ENCODE measurements at places on chromosomes 7 and 10.
A peak's percentile ranks its signal among the peaks of the same experiment; 100 is the strongest.

DNA sequence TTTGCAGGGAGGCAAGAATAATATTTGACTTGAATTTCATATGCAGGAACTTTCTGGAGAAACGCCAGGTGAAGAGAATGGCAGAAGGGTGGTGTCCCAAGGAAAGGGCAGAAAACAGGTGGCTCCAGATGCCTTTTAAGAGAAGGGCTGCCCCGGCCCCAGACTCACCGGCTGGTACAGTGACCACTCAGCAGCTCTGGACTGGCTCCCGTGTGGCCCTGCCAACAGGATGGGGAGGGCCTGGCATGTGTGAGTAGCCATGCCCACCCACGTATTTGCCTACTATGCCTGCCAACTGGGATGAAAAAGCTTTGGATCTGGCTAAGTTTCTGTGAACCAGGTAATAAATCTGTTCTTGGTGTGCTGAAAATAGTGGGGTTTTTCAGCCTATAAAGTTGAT, 159.5 kb downstream of the PRKAG2 start:
- DNase-seq, result no peak

- DNase-seq, result no peak
Observed at GRCh38 chr10:73920089-73920488, 9.2 kb downstream of the PLAU start.

DNA sequence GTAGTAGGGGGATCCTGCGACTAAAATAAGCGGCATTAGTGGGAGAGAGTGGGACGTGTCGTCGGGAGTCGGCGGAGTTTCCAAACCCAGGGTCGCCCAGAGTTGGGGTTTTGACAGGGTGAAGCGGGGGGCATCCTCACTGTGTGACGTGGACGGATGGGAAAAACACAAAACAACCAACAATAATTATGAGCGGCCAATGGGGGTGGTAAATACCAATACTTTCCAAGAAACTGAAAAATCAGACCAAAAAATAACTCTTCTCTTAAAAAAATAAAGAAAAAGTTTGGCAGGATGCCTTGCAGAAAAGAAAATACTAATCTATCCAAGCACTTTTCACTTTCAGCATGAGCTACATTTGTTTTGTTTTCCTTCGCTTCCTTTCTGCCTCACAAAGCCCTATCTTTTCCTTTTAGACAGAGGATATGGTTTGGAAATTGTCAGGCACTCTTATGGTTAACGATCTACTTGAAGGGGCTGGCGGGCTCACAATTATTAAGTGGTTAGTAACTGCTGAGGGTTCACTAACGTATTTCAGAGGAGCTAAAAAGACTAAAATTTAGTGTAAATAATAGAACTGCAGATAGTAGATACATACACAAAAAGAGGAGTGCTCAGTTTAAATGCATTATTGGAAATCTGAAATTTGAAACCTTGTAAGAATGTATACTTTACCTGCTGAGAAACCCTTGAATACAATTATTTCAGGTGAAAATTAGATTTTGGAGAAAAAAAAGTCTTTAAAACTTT, 802 bp upstream of the CDK6 start:
- no peak for DNase-seq

- DNase-seq, result no peak
Observed at GRCh38 chr7:5350600-5351385, 68.0 kb downstream of the SLC29A4 start.

- DNase-seq, result no peak
Observed at GRCh38 chr10:83543691-83544462, 595.4 kb upstream of the GHITM start.

- DNase-seq, result no peak
Observed at GRCh38 chr10:97243836-97244235, 48.6 kb downstream of the ARHGAP19 start.

GRCh38 chr7:135180122-135180521, 9.6 kb upstream of the CYREN start:
- no peak for DNase-seq

GRCh38 chr10:18486438-18486837, 164.9 kb downstream of the NSUN6 start:
- DNase-seq, result no peak

- peak; percentile 90 for DNase-seq
Observed at GRCh38 chr10:125719173-125720001, at the start of gene EDRF1. EDRF1 (plus strand) TSS chr10:125719709; CDS start chr10:125719808, 99 bp downstream.

DNA sequence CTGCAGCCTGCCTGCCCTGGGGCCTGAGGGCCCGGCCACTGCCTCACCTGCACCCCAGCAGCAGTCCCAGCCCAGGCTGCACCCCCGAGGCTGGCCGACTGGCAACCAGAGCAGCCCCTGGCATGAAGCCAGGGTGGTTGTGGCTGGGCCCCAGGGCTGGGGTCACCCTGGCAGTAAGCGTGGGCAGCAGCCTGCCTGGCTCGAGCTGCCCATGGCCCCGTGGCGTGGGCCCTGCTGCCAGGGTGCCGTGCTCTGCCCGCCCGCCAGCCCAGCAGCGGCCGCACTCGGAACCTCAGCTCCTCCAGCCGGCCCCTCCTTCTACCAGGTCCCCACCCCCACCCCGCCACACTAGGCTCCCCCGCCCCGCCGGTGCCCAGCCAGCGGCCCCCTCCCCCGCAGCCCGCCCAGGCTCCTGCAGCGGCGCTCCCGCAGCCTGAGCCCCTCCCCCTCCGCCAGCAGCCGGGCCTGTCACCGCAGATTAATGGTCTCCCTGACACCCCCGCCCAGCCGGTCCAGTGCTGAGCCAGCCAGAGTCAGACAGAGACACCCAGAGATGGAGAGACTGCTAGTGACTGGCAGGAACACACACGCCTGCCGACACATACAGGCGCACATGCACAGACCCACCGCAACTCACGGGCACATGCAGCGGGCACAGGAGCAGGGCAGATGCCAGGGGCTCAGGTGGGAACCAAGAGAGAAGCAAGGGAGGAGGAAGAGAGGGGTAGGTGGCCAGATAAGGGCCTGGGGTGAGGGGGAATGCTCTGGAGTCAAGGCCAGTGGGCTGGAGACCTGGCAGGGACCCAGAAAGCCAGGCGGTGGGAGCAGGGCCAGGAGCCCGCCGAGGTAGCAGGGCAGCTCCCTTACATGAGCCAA, 22.4 kb downstream of the KCNH2 start:
- DNase-seq, result no peak

- no peak for DNase-seq
Observed at GRCh38 chr10:23121135-23121534, 25.8 kb downstream of the MSRB2 start.

DNA sequence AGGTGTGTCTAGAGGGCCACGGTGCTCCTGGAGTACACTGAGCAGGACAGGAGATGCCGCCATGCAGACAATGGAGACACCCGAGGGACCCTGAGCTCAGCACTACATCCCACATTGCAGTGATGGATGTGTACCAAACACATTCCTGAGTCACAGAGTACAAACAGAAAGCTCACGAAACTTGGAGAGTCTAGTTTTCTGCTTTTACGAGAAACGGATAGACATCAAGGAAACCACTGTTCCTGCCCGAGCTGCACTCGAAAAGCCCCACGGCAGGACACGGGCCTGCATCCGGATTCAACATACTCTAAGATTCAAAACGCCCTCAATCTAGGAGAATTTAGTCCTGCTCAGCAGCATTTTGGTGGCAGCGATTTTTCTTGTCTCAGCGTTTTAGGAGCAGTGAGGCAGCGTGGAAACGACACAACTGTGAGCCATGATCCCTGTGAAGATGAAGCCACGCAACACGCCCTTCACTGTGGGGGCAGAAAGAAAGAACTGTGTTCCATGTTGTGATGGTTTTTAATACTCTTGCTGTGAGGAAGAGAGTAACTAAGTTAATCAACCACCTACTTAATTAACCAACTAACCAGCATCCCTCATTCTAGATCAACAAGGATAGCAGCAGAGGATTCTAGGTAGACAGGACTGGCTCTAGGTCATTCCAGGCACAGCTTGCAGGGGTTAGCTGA, 3.2 kb downstream of the TNS3 start:
- DNase-seq, result no peak

DNA sequence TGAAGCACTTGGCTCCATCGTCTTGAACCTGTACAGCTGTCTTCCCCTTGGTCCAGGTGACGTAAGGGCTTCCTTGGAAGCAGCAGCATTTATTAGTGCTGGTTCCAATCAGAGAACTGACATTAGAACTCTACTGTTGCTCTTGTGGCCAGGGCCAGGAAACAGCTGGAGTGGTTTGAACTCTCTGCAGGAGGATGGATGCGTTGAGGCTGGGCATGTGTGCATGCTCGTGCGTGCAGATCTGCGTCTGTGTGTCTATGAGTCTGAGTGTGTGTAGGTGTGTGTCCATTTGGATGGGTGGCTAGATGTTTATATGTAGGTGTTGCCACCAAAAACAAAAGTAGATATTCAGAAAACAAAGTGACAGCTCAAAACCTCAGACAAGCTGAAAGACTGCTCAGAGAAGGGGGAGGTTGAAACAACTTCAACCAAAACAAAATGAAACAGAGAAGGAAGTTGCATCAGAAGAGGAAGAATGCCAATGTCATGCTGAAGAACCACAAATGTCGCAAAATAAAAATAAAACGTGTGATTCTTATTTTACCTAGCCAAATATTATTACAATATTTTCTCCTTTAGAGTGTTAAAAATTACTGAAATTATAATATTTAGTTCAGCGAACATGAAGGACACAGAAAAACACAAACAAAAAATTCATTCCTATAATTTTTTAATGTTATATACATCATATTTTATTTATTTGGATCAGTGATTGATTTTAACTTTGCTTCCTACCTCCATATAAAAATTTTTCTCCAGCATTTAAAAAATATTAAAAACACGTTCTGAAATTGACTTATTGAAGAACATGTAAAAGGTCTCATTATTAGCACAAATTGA, 96.1 kb upstream of the MKLN1 start:
- no peak for DNase-seq

- DNase-seq, result no peak
Observed at GRCh38 chr10:124708246-124708779, 35.9 kb downstream of the FAM53B start.

DNA sequence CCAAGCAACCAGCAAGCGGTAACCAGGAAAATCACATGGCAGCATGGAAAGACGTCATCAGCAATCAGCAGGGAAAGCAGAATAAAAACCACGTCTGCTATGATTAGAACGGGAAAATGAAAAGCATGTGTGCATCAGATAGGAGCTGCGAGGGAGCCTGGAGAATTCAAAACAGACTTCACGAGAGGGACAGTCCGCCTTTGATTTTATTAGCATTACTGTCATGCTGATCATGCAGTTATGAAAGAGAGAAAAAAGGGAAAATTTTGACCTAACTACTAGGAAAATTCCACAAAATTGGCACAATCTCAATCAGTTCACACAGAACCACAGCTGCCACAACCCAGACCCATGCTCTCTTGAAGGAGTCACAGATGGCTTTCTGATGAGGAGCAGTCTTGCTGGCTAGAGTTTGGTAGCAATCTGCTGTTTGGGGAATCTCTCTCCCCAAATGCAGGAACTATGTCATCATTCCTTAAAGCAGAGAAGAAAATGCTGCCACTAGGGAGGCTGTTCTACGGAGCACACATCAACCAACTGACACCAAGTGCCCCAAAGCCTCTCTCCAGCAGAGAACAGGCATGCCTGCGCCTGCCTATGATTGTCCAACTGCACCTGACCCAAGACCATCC, 295.9 kb downstream of the TNS3 start:
- no peak for DNase-seq

DNA sequence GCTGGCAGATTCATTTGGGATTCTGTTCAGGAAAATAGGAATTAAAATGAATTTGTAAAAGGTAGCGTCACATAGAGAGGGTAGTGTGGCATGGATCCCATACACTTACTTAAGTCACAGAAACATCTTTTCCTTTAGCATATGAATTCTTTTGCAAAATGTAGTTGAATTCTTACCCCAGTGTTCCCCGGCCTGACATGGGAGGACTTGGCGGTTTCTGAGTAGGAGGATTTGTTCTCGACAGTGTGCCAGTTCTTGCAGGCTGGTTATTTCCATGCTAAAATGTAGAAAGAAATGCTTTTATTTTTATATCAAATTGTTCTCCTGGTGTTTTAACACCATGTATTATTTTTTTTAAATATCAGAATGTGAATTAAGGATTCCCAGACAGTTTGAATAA, 72.6 kb downstream of the PDSS1 start:
- DNase-seq, result no peak

DNA sequence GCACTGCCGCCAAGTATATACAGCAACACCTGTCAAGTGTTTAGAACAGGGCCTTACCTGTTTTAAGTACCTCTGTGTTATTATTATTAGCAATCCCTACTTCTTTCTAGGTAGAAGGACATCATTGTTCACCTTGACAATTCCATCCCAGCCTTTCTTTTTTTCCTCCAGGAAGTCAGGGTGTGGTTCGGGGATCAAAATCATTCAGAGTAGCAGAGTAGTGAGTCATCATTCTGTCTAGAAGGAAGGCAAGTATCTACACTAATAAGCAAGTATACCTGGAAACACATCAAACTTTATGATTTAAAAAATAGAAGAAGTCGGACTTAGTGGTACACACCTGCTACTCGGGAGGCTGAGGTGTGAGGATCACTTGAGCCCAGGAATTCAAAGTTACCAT, 25.5 kb upstream of the CAPZA2 start:
- DNase-seq, result no peak

- no peak for DNase-seq
Observed at GRCh38 chr7:19296617-19297016, 151.4 kb upstream of the FERD3L start.

DNA sequence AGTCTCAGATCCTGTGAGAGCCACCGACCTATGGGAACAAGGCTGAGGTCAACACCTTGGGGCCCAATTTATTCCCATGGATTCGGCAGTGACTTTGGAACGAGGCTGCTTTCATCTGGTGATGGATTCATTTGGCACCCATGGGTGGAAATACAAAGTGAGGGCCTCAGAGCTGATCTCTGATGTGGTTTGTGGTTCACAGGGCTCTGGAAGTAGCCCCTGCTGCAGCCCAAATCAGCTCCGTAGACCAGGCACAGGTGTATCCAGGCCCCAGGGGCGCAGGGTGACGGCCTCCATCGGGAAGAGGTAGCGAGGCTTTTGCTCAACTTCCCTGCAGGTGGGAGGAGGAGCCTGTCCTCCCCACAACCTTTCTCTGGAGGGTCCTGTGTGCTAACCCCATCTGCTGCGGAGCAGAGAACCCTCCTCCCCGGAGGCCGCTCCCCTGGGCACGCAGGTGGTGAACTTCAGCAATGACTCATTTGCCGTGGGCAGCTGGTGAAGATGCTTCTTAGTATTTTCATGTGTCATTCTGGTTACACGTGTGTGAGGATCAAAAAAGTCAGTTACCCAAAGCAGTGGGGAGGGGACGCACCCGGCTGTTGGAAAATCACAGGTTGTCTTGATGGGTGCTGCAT, 7.5 kb upstream of the JAKMIP3 start:
- no peak for DNase-seq

DNA sequence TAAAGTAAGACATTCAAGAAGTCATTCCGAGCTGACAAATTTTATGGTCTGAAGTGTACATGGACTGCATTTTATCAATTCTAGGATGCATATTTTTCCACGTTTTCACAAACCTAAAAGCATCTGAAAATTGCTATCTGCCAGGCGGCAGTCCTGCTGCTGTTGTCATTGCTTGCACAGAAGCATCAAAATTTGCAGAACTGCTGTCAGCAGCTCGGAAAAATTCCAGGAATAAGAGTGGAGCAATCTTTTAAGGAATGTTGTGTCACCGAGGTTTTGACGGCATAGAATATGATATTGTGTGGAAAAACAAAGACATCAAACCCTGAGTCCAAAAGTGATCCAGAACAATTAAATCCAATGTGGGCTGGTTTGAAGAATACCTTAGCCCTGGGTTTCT, 61.4 kb downstream of the CHCHD3 start:
- no peak for DNase-seq
